Tibial nerve (tissue), 4 donors: ENCODE measurements at places on chromosomes 4 and X. TPM values are rescaled to one million over a fixed set of nuclear protein-coding genes. Genes with fewer than 3 reads are reported as not detected.

GRCh38 chr4:27176881-27177280 lies 316.2 kb downstream of the STIM2 start:
- H3K27ac ChIP-seq: no peak overlapping the region
- no peak overlapping the region for H3K4me3 ChIP-seq
- no peaks in the 10 kb centered on the region for H3K36me3 ChIP-seq
- DNase-seq: no peak
- no peaks in the 10 kb centered on the region for H3K4me1 ChIP-seq
- H3K27me3 ChIP-seq: no peaks in the 10 kb centered on the region

GRCh38 chr4:79473439-79473724 lies 65.4 kb upstream of the GK2 start:
- no peaks in the 10 kb centered on the region for H3K27me3 ChIP-seq
- DNase-seq: no peak
- no peaks in the 10 kb centered on the region for H3K4me1 ChIP-seq

MAGEA11 gene
- total RNA-seq: not detected

KIF4A gene
- not detected for total RNA-seq

DNA sequence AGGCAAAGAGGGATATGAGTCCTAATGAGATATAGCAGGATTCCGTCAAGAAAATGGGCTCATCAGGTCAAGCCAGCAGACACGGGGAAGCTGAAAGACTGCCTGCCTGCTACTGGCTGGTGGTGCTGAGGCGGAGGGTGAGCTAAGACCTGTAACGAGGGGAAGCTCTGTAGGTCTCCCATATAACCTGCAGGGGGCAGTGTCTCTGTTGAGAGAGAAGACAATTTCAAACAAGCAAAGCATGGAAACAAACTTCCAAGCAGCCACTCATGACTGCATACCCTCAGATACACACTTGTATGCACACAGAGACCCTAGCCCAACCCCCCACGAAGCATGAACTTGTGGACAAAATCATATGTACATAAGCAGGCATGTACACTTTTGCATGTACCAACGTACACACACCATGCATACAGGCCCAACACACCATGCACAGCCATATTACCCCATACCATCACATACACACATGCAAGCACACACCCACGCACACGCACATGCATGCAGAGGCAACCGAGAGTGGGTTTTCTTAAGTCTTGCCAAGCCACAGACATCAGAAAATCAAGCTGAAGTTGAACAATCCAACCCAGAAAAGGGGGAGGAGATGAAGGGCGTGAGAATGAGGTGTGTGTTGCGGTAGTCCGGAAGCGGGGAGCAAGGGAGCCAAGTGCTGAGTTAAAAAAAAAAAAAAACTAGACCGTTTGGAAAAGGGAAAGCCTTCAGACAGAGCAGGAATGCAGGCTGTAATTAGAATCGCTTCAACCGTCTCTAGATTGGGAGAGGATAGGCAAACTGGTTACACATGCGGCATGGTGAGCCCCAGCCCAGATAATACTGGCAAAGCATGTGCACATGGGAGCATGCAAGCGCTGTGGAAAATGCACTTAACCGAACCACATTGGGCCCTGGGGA lies 71.0 kb downstream of the PJA1 start:
- H3K36me3 ChIP-seq: no peaks in the 10 kb centered on the region
- peak; percentile 33 for DNase-seq
- H3K4me3 ChIP-seq: no peak overlapping the region
- peaks cover 3% of the 10 kb centered on the region for H3K27me3 ChIP-seq

DNA sequence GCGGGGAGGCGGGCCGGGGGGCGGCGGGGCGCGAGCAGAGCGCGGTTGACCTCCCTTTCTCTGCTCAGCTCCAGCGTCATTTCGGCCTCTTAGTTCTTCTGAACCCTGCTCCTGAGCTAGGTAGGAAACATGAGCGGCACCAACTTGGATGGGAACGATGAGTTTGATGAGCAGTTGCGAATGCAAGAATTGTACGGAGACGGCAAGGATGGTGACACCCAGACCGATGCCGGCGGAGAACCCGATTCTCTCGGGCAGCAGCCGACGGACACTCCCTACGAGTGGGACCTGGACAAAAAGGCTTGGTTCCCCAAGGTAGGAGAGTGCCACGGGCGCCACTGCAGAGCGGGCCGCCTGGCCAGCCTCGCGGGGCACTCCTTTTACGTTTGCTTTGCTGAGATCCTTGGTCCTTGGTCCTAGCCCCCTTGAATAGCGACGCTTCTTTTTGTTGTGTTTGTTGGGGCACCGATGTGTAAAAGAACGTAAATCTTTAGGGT lies at the start of gene HTATSF1:
Gene HTATSF1, plus strand, starts transcription at position 37 of the 497 bp plus-strand sequence. Its CDS starts 93 bp downstream, at position 130.
- no peaks in the 10 kb centered on the region for H3K27me3 ChIP-seq
- H3K27ac ChIP-seq: peak within 1 kb of the TSS; percentile 93
- H3K4me1 ChIP-seq: peaks cover 21% of the 10 kb centered on the region
- H3K36me3 ChIP-seq: no peaks in the 10 kb centered on the region

GRCh38 chrX:111244235-111244750 lies 26.0 kb downstream of the CAPN6 start:
- no peaks in the 10 kb centered on the region for H3K4me1 ChIP-seq
- H3K27me3 ChIP-seq: peaks cover 11% of the 10 kb centered on the region
- no peak overlapping the region for H3K4me3 ChIP-seq
- no peak for DNase-seq
- no peaks in the 10 kb centered on the region for H3K36me3 ChIP-seq

DNA sequence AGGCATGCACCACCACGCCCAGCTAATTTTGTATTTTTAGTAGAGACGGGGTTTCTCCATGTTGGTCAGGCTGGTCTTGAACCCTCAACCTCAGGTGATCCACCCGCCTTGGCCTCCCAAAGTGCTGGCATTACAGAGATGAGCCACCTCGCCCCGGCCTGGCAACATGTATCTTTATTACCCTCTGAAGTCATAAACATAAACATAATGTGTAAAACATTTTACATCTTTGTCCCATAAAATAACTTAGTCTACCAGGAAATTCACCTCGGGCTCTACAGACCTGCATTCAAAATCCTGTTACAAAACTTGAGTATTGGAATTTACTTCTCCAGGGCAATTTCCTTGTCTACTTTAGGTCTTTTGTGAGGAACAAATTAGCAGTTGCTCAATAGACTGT lies 68.1 kb upstream of the DUSP21 start:
- no peaks in the 10 kb centered on the region for H3K36me3 ChIP-seq
- H3K27ac ChIP-seq: no peak overlapping the region
- H3K27me3 ChIP-seq: no peaks in the 10 kb centered on the region
- H3K4me3 ChIP-seq: no peak overlapping the region

DNA sequence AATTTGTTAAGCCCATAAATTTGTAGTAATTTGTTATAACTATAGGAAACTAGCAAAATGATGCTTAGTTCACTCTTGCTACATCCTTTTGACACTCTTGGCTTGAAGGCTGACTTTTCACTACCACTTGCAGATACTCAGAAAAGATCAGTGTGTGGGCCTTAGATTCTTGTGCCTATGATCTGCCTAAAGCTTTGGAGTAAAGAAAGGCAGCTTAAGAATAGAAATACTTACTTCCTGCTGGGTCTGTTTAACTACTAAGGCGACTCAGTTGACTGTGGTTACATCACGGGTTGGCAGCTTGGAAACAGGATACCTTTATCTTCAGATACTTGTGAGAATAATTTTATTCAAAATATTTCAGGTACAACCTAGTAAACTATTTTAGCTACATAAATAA lies 201.4 kb upstream of the FMR1 start:
- no peaks in the 10 kb centered on the region for H3K27me3 ChIP-seq
- no peak for DNase-seq
- H3K4me3 ChIP-seq: no peak overlapping the region
- no peak overlapping the region for H3K27ac ChIP-seq
- no peaks in the 10 kb centered on the region for H3K4me1 ChIP-seq
- no peaks in the 10 kb centered on the region for H3K36me3 ChIP-seq

DNA sequence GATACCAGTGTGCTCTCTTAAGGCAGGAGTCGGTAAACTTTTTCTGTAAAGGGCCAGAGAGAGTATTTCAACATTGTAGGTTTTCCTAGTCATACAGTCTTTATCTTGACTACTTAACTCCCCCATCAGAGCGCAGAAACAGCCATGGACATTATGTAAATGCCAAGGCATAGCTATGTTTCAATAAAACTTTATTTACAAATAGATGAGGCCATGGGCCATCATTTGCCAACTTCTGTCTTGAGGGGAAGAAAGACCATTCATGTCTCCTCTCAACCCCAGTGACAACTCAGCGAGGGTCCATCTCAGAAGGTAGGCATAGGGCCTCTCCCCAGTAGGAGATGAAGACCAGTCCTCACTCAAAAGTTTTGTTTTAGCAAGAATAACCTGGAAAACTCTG lies 301.3 kb downstream of the FBXW7 start:
- H3K4me3 ChIP-seq: no peak overlapping the region
- no peak for DNase-seq
- no peaks in the 10 kb centered on the region for H3K4me1 ChIP-seq
- no peaks in the 10 kb centered on the region for H3K27me3 ChIP-seq
- H3K36me3 ChIP-seq: no peaks in the 10 kb centered on the region
